Right ventricle myocardium inferior (tissue), 1 donor: ENCODE measurements at places on chromosomes 7 and 10. TPM values are rescaled to one million over a fixed set of nuclear protein-coding genes. Genes with fewer than 3 reads are reported as not detected.
A peak's percentile ranks its signal among the peaks of the same experiment; 100 is the strongest.

DNA sequence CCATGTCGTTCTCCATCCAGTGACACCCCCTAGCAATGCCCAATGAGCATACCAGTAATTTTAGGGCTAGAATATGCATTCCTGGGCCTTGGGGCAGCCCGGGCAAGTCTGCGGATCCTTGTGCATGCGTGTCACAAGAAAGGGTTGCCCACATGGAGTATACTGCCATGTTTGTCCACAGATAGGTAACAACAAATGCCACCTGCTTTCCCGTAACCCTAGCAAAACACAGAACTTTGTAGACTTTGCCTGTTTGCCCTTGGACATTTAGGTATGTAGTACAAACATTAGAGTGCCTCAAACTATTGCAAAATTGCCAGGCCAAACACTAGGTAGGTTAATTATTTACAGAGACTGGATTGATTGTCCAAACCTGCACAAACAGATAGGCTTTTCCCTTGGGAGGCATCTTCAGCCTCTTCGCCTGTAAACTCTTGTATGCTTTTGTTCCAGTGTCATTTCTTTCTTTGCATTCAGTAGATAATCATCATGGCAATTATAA is 117.0 kb downstream of the ADCY1 start:
- no peak for DNase-seq

DNA sequence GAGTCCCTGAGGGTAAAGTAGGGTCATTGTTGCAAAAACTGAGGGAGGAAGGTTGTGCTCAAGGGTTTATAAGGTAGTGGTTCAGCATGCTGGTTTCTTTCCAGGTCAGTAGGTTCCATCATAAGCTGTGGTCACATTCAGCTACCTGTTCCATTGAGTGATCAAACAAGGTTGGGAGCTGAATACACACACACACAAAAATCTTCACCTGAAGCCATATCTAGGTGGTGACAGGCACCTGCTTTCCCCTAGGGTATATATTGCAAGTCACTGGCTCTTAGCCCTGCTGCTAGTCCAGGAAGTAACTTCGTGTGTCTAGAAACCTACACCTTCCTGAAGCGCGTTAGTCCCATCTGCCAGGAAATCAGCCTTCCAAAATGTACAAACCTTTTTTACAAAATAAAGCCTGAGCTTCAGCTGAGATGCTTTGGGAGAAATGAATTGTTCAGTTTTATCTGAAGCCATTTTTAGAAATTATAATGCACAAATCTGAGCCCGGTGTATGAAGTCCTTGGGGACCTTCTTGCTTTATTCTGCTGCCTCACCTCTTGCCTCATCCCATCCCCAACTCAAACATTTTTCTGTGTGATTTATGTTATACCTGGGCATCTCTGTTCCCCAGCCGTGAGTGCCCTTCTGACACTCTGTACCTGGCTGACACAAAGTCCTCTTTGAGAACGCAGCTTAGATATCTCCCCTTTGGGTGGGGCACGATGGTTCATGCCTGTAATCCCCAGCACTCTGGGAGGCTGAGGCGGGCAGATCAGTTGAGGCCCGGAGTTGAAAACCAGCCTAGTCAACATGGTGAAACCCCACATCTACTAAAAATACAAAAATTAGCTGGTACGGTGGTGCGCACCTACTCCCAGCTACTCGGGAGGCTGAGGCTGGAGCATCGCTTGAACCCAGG is 10.6 kb upstream of the LAMTOR4 start:
- no peak for DNase-seq

- DNase-seq = no peak
Measured at GRCh38 chr10:209357-209756, 74.1 kb downstream of the ZMYND11 start.

- no peak for DNase-seq
Measured at GRCh38 chr10:69632516-69633199, 2.6 kb downstream of the FAM241B start.

GRCh38 chr10:107686095-107686494 is 521.6 kb upstream of the SORCS1 start:
- peak; percentile 65 for DNase-seq

GRCh38 chr7:151813997-151814396 is 62.9 kb downstream of the PRKAG2 start:
- no peak for DNase-seq

DNA sequence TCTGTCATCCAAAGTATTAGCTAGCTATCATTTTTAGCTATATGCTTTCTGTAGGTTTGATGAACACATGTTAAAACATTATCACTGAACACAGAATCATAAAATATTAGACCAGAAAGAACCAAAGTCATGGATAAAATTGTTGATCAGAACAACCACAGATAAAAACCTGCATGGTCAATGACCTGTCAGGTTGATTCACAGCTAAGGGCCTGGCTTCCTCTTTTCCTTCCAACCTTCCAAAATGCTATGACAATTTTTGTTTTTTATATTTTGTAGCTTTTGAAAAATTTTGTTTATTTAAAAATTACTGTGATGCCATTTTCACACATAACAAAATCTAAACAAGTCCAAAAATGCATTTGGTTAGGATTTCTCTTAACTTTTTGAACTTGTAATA is 444.4 kb upstream of the CHRM2 start:
- DNase-seq = no peak

- DNase-seq = no peak
Measured at GRCh38 chr10:20998036-20998435, 100.9 kb upstream of the NEBL start.

DNA sequence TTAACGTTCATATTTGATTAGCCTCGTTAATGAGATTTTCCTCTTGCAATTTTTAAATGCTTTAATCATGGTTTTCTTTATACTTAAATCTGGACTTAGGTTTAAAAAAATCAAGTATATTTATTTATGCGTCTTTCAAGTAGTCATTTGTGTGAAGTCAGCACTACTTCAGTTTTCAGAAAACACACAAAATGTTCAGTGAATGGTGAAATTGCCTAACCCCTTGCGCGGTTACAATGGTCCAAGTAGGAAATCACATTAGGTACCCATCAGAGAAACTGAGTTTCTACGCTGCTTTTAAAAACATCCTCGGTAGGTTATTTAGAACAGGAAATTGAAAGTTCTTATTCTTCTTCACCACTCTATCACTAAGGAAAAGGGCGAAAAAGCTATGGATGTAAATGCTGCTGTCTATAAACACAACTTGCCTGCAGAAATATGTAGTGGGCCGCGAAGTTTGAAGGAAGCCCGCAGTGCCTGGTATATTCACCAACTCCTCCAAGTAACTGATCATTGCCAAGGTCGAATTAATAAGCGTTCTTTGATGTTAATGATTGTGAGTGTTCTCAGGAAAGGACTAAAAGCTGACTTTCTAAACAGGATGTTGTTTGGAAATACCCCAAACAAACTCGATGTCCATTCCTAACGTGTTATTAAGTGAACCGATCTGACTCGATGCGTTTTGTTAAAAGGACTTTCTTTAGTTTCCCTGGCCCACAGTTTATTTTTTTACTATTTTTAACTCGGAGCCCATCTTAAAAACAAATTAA is 1.0 kb downstream of the SYPL1 start:
- no peak for DNase-seq

- no peak for DNase-seq
Measured at GRCh38 chr7:115491744-115492380, 538.7 kb downstream of the TFEC start.

GRCh38 chr10:598415-599170 is 90.9 kb downstream of the DIP2C start:
- DNase-seq = no peak

GRCh38 chr7:123271856-123272255 is 72.1 kb upstream of the SLC13A1 start:
- no peak for DNase-seq

GOLGA7B gene
- 0.08 TPM for total RNA-seq

HTRA1 gene
- 41.6 TPM for total RNA-seq

NUTM2B gene
- 1.0 TPM for total RNA-seq

INHBA gene
- total RNA-seq = 0.89 TPM

ZMIZ1 gene
- 48.8 TPM for total RNA-seq

CALCR gene
- 0.05 TPM for total RNA-seq

BLNK gene
- total RNA-seq = 1.4 TPM

PPP1R17 gene
- not detected for total RNA-seq

CD36 gene
- total RNA-seq = 1,230 TPM
